ENCODE measurements at places on chromosomes 5 and 9. TPM values are rescaled to one million over a fixed set of nuclear protein-coding genes. Genes with fewer than 3 reads are reported as not detected.

GRCh38 chr5:174409070-174409469, 315.3 kb upstream of the MSX2 start:
- DNase-seq, result no peak

DNA sequence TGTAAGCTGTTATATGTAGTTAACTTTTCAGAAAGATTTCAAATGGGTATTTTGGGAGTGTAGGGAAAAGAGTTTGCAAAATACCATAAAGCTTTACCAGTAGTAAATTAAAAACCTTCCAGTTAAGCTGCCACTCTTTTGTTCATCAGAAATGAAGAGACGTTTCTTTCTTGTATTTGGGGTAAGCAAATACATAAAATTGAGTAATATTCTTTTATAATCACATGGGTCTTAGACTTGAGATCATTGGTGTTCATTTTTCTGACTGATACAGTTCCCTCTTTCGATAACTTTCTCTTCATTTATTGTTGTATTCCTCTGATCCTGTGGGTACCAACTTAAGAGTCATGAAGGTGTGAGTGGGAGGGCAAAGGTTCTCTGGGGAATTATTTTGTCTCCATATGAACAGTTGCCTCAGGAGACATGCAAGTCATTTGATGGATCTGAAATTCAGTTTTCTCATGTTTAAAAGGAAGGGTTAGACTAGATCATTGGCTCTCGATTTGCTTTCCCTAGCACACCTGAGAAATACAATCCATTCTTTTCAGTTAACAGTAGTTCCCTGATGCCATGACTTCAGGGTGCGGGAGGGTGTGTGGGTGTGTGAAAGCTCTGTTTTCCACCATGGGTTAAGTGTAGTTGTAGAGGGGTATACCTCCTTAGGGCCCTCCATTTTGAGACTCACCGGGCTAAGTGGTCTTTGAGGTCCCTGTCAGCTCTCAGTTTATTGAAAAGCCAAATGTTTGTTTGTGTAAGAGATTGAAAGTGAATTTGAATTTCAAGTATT, 47.7 kb downstream of the CNTRL start:
- DNase-seq, result no peak

DNA sequence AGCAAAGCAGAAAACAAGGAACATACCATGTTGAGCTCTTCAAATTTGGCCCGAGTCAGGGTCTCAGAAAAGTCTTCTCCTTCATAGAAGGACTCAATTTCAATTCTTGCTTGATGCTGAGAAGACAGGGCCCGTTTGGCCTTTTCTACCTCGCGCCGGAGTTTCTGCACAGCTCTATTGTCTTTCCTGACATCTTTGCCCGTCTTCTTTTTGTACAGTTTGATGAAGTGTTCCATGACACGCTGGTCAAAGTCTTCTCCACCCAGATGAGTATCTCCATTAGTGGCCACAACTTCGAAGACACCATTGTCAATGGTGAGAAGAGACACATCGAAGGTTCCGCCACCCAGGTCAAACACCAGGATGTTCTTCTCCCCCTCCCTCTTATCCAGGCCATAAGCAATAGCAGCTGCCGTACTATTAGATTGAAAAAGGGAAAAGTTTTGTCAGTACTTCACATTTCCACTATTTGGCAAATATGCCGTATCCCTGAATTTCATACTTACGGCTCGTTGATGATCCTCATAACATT, 2.2 kb downstream of the HSPA5 start:
- no peak for DNase-seq

- DNase-seq, result no peak
These were observed 143.0 kb downstream of the FGF1 start for GRCh38 chr5:142542906-142543305.

DNA sequence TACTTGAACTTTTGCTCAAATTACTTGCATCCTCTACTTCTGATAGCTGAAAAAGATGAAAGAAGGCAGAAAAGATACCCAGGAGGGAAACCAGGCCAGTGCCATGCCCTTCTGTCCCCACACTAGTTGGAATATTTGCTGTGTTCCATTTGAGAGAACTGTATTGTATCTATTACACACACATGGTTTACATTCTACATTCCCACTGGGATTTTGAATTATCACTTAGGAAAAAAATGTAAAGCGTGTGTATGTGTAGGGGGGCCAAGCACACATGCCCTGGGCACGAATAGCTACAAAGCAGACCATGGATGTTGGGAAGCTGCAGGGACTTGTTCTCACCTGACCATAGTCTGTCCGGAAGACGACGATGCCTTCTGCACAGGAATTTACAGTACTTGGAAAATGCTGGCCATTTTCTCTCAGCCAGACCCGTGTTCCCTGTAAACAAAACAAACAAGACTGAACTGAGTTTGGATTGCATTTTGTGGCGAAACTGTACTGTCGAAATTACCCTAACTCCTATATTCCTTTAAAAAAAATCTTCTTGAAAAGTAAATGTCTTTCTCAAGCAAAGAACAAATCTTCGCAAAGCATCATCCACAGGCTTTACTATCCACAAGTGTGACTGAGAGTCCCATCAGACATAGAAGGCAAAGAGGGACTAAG, 58.7 kb downstream of the MYO10 start:
- DNase-seq, result no peak

GRCh38 chr5:83487155-83487554, 15.6 kb downstream of the VCAN start:
- DNase-seq, result no peak

GRCh38 chr5:56638061-56638621, 177.2 kb upstream of the MAP3K1 start:
- DNase-seq, result no peak

GRCh38 chr5:1736065-1736464, 63.6 kb downstream of the MRPL36 start:
- DNase-seq, result no peak

GRCh38 chr9:79694208-79694607, 122.4 kb downstream of the TLE4 start:
- no peak for DNase-seq

DNA sequence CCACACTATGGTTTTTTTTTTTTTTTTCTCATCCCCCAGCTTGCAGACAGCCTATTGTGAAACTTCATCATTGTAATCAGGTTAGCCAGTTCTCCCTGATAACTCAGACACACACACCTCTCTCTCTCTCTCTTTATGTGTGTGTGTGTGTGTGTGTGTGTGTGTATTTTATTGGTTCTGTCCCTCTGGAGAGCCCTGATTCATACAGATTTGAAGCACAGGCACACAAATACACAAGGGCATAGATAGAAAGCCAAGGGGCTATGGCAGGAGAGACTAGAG, 20.6 kb upstream of the VCAN start:
- no peak for DNase-seq

- no peak for DNase-seq
These were observed 136.3 kb upstream of the SNX2 start for GRCh38 chr5:122638581-122638980.

PKN3 gene
- polyA plus RNA-seq, result 15.1 TPM

SUSD1 gene
- 5.7 TPM for polyA plus RNA-seq

NDST1 gene
- polyA plus RNA-seq, result 6.1 TPM

FBN2 gene
- 0.21 TPM for polyA plus RNA-seq

All from spleen (tissue), 13 donors.